ENCODE measurements at places on chromosomes 2 and 18.

DNA sequence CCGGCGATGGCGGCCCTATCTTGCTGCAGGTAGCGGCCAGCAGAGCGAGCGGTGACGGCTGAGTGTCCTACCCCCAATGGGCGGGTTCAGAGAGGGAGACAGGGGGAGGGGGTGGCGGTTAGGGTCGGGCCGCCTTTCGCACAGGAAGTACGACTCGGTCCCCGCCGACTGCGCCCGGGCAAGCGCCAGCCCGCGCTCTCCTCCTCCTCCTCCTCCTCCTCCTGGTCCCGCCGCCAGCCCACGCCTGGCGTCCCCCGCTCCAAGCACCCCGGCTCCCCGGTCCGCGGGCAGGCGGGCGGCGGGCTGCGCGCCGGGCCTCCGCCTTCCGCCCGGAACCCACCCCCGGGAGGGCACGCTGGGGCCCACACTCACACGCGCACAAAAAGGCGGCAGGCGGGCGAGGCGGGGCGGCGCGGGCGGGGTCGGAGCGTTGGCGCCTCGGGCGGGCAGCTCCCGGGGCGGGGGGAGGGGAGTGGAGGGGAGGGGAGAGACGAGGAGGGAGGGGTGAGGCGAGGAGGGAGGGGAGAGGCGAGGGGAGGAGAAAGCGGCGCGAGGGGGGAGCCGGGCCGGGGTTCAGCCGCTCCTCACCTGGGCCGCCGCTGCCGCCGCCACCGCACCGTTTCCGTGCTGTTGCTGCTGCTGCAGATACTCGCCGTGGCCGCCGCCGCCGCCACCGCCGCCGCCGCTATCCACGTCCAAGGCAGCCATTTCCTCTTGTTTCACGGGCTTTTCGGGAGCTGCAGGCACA is 1.2 kb downstream of the SP3 start:
- peak; percentile 93 for DNase-seq

DNA sequence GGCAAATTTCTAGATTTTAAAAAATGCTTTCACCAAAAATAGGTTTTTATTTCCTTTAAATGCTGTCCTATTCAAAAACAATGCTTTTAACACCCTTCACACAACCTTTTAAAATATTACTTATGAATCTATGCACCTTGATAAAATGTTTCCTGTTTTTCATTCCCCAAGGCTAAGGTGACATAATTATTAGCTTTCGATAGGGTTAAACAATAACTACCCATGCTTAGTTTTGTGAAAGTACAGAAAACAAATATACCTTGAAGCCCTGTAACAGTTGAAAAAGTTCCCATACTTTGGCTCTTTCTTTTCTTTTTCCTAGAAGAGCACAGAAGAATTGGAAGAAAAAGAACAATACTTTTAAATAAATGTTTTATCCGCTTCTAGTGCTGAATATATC is 54.9 kb upstream of the ITPRID2 start:
- no peak for DNase-seq

DNA sequence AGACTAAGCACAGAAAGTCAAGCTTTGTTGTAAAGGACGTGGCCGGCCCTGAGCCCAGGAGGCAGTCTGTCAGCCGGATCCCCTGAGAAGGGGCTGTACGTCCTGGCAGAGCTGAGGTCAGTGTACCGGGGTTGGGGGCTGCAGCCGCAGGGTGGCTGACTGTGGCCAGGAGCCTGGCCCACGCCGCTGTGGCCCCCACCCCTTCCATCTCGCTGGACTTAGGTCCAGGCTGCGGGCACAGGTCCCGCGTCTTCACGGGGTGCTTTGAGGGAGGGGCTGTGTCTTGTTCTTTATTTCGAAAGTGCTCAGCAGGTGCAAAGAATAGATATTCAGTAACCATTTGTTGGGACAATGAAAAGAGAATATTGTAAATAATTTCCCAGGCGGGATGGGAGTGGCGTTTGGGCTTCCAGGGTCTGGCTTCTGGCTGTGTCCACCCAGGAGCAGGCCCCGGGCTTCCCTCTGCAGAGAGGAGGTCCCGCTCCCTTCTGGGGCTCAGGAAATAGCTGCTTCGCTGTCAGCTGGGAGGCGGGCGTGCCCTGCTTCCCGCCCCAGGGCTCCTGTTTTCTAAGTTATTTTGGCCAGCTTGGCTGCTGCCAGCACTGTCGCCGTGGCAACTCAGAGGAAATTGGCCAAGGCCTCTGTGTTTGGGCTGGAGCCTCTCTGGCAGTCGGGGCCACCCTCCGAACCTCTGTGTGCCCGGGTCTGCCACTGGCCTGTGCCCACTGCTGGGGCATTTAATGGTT is 7.4 kb downstream of the NFATC1 start:
- peak; percentile 23 for DNase-seq

DNA sequence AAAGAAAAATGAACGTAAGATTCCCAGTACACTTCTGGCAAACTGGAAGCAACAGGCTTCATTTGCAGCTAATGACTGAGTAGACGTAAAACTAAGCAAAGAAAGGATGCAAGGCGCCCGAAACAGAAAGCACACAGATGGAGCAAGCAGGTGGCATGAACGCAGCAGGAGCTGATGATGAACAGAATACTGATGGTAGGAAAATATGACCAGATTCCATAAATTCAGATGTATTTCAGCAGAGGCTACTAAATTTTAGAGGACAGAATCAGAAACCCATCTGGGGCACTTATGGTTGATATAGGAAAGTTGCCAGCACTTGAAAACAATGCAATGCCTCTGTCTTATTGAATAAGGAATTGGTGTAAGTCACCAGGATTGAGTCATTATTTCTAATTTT is 658.7 kb upstream of the LINC00305 start:
- no peak for DNase-seq

GRCh38 chr2:221943076-221943810 is 355.6 kb downstream of the PAX3 start:
- DNase-seq = no peak

DNA sequence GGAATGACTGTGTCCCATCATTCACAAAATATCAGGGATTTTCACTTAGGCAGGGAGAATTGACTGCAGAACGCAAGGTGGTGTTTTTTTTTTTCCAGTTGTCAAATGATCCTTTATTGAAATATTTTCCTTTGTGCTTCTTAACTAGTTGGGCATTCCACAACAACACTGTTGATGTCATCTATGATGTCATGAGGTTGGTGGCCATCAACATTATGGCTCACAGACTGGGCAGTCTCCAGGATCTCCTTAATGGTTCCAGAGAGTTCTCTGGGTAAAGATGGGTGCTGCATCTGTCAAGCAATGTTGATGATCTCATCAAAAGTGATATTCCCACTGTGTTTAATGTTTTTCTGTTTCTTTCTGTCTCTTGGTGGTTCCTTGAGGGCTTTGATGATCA is 31.8 kb upstream of the PLEKHM3 start:
- no peak for DNase-seq

- DNase-seq = no peak
These were observed 88.7 kb downstream of the NEDD4L start for GRCh38 chr18:58132595-58133261.

GRCh38 chr2:199704358-199705238 is 146.4 kb downstream of the FTCDNL1 start:
- peak; percentile 91 for DNase-seq

DNA sequence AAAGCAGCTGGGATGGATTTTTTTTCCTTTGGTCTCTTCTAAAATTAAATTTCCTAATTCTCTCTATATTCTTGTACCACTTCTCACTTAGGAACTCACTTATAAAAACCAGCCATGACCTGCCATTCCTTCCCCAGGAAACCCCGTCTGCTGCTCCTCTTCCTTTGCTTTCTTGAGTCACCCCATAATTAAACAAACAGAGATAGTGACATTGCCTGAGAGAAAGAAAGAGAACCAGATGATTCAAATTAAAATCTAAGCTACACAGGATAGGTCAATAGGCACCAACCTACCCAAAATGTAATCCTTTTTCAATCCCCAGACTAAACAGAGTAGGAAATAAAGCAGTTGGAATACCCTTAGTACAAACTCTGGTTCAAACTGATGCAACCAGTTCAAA is 9.7 kb downstream of the STK39 start:
- no peak for DNase-seq

DNA sequence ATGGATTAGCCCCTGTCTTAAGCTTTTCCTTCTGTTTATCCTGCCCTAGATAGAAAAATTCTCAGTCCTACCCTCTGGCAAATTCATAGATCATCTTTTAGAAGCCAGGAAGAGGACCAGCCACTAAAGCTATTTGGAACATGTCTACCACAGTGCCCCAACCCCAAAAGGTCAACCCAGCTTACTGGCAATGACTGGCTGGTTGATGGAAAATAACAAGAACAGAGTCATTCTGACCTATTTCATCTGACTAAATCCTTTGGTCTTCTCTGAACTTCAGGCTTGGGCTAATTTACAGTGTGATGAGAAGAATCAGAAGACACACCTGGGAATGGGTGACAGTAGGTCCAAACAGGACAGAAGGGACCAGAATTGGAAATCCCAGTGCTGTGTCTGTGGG is 227.3 kb upstream of the CCDC68 start:
- DNase-seq = no peak

DNA sequence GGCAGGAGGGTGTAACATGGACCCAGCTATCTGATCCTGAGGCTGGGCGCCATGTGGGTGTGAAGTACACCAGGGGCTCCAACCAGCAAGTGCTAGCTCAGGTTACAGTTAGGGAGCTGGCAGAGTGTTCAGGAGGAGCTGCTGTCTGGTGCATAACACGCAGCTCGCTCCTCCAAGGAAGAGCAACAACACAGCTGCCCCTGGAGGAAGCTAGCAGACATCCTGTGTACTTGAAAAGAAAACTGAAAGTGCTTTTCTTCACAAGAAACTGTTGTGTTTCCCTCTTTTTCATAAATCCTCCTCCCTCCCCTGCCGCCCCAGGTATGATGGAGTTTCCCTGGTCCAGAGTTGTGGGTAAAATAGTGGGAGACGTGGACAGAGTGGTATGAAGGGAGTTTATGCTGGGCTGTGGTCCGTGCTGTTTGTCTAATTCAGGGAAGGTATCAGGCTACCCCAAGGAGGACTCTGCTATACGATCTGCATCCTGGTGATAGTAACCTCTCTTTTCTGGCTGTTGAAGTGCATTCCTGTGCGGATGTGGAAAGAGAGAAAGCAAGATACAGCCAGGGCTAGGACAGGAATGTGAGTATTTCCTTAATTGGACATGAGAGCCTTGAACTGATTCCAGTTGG is 6.1 kb upstream of the LBH start:
- peak; percentile 89 for DNase-seq

- DNase-seq = no peak
These were observed 197.5 kb downstream of the ZEB2 start for GRCh38 chr2:144322379-144322778.

- no peak for DNase-seq
These were observed 124.9 kb downstream of the PIGN start for GRCh38 chr18:62061821-62062478.

DNA sequence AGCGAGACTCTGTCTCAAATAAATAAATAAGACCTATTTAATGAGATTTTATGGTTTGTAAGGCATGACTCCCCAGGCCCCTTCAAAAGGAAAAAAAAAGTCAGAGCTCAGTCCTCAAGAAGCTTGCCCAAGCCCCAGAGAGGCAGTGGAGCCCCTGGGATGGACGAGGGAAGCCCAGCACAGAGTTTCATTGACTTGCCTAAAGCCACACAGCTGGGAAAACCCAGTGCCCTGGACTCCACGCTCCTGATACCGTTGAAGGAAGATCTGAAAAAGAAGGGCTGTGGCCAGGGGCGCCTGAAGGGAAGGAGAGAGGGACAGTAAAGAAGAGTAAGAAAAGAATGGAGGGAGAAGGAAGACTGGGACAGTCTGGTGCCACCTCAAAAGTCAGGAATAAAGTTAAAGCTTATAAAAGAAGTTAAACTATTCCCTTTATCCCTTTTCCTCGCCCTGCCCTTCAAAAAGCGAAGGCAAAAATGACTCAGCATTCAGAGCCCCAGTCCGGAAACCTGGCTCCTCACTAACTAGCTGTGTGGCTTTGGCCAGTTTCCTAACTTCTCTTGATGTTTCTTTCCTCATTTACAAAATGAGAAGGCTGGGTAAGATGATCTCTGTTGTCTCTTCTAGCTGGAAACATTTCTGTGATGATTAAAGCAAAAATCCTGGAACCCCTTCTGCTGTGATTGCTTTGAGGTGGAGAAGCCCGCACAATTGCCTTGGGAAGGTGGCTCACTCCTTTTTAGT is 46.7 kb downstream of the LYPD1 start:
- DNase-seq = peak; percentile 72

GRCh38 chr2:12964904-12965539 is 248.3 kb downstream of the TRIB2 start:
- no peak for DNase-seq

- DNase-seq = no peak
These were observed 27.9 kb upstream of the POU3F3 start for GRCh38 chr2:104826016-104826415.

GRCh38 chr2:100894105-100894795 is 74.3 kb downstream of the NPAS2 start:
- no peak for DNase-seq

DNA sequence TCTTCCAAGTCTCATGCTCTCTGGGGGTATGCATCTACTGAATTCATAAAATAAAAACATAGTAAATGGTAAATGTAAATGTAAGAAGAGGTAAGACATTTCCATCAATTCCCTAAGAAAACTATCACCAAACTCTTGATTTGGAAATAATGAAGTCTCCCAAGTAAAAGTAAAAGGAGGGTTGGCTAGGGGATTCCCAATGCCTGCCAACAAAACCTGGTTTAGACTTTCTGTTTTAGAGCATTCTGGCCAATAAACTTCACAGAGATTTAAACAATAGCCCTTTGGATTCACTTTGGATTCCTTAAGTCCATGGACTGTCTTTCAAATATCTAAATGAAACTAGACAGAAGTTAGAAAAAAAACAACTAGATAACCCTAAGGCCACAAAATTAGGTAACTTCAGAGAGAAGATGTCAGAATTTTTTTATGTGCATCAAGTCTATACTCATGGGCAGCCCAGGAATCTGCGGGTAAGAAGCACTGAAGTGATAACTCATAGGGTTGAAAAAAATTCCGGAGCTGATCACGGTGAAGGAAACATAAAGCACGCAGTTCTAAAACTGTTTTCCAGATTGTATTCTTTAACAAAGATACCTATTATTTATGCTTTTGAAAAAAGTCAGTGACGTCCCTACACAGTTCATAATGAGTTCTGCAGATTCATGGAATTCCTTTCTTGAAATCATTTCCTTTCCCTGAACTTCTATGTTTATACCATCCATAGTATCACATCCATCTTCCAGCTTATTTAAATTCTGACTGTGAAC is 263.6 kb downstream of the AFF3 start:
- DNase-seq = no peak
